ENCODE measurements at places on chromosomes 4 and X.
A peak's percentile ranks its signal among the peaks of the same experiment; 100 is the strongest.

DNA sequence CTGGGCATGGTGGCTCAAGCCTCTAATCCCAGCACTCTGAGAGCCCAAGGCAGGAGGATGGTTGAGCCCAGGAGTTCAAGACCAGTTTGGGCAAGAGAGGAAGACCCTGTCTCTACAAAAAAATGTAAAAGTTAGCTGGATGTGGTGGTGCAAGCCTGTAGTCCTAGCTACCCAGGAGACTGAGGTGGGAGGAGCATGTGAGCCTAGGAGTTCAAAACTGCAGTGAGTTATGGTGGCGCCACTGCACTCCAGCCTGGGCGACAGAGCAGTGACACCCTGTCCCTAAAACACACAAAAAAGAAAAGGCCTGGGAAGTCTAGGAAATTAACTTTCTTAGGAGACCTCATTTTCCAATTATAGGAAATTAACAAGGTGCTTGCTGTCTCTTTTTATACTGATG is 76.8 kb downstream of the JAKMIP1 start:
- no peaks in the 10 kb centered on the region for H3K36me3 ChIP-seq
- peaks cover 4% of the 10 kb centered on the region for H3K4me1 ChIP-seq
- H3K4me3 ChIP-seq = no peak overlapping the region
- DNase-seq = no peak
- H3K27ac ChIP-seq = peak overlapping the region; percentile 34

DNA sequence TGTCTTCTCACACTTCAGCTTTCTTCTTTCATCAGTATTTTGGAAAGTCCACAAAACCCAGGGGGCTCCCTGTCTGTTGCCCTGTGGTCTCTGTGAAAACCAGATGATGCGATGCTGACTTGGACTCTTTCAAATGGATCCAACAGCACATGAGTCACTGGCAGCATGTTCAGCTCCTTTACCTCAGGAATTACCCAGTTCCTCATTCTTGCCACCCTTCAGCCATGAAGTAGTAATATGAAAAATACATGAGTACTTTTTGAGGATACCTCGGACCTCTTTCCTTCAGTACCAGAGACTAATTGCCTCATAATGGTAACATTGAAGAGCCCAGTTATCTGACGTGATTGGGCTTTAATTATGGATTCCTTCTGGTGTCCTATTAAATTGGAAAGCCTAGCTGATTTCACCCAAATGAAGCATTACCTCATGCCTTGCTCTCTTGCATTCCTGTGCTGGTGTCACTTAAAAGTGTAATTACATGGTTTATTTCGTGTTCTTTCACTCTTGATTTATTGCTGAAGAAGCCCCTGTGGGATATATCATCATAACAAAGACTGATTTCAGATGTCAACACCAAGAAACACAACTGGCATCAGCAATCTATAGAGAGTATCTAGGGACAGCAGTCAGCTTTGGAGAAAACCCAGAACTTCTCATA is 63.4 kb downstream of the NFKB1 start:
- no peak for DNase-seq
- no peak overlapping the region for H3K4me3 ChIP-seq
- no peaks in the 10 kb centered on the region for H3K27me3 ChIP-seq
- peaks cover 70% of the 10 kb centered on the region for H3K36me3 ChIP-seq
- H3K4me1 ChIP-seq = peaks cover 67% of the 10 kb centered on the region

GRCh38 chr4:114027596-114027995 is 48.1 kb upstream of the ARSJ start:
- H3K4me1 ChIP-seq = no peaks in the 10 kb centered on the region
- H3K36me3 ChIP-seq = no peaks in the 10 kb centered on the region
- H3K27ac ChIP-seq = no peak overlapping the region
- DNase-seq = no peak
- peaks cover 5% of the 10 kb centered on the region for H3K27me3 ChIP-seq
- no peak overlapping the region for H3K4me3 ChIP-seq

DNA sequence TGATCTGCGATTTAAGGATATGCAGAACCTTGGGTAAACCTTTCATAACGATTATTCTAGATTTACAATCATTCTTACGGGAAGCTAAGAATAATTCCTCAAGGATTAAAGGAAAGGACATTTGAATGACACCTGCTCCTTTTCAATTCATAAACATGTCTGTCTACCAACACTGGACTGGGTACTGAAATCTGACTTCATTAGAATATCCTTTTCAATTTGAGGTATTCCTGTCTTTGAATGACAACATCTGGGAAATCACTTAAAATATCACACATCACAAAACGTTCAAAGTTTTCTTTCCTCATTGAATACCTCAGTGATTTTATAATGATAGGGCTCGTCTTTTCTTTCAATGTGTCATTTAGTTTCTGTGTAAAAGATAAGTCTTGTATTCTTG is 87.7 kb downstream of the CFAP47 start:
- no peaks in the 10 kb centered on the region for H3K27me3 ChIP-seq
- no peak for DNase-seq
- no peak overlapping the region for H3K27ac ChIP-seq
- no peaks in the 10 kb centered on the region for H3K4me1 ChIP-seq
- H3K36me3 ChIP-seq = no peaks in the 10 kb centered on the region
- no peak overlapping the region for H3K4me3 ChIP-seq
